ENCODE measurements at places on chromosomes 4 and X.

- no peak for DNase-seq
Observed at GRCh38 chr4:27662426-27662825, 801.8 kb downstream of the STIM2 start.

DNA sequence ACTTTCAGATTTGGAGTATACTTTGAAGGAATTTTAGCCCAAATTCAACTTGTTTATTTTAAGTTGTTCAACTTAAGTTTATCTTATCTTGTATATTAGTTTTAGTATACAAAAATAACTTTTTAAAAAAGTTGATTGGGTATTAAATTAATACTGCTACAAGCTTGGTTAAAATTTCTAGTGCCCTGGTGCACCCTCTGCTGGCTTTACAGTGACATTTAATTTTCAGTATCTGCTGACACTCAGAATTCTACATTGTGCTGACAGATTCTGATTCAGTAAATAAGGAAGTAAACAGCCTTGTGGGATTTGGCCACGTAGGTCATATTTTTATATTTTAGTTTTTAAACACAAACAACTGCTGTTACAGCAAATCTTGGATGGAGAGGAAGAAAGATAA lies 2.9 kb downstream of the EDA start:
- DNase-seq, result no peak

GRCh38 chr4:8459867-8460445 lies 19.4 kb downstream of the TRMT44 start:
- no peak for DNase-seq

- no peak for DNase-seq
Observed at GRCh38 chr4:94486372-94486801, 34.6 kb downstream of the PDLIM5 start.

GRCh38 chr4:57059890-57060716 lies 50.1 kb downstream of the IGFBP7 start:
- no peak for DNase-seq

Data from T-helper 9 cell (primary cell).